ENCODE measurements at places on chromosomes 11 and 22.
A peak's percentile ranks its signal among the peaks of the same experiment; 100 is the strongest.

- no peak for DNase-seq
Measured at GRCh38 chr11:94402355-94402754, 1.1 kb upstream of the GPR83 start.

DNA sequence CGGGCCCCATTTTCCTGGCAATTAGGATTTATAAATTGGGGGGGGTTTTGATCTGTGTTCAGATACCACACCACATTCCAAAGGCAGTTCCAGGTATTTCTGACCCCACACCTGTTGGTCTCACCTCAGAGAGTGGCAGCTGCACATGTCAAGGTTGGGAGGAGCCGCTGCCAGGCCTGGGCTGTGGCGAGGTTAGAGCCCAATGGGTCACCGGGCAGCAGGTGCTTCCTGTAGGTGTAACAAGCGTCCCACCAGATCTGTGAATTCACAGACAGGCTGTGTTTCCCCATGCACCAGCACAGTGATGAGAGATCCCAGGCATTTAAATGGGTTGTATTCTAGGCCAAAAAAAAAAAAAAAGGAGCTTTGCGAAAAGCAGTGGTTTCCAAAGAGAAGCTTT, 58.6 kb downstream of the CABIN1 start:
- no peak for DNase-seq

GRCh38 chr11:110907629-110908028, 195.4 kb upstream of the ARHGAP20 start:
- DNase-seq, result no peak

GRCh38 chr11:16605389-16605893, 133.0 kb upstream of the C11orf58 start:
- DNase-seq, result peak; percentile 56

DNA sequence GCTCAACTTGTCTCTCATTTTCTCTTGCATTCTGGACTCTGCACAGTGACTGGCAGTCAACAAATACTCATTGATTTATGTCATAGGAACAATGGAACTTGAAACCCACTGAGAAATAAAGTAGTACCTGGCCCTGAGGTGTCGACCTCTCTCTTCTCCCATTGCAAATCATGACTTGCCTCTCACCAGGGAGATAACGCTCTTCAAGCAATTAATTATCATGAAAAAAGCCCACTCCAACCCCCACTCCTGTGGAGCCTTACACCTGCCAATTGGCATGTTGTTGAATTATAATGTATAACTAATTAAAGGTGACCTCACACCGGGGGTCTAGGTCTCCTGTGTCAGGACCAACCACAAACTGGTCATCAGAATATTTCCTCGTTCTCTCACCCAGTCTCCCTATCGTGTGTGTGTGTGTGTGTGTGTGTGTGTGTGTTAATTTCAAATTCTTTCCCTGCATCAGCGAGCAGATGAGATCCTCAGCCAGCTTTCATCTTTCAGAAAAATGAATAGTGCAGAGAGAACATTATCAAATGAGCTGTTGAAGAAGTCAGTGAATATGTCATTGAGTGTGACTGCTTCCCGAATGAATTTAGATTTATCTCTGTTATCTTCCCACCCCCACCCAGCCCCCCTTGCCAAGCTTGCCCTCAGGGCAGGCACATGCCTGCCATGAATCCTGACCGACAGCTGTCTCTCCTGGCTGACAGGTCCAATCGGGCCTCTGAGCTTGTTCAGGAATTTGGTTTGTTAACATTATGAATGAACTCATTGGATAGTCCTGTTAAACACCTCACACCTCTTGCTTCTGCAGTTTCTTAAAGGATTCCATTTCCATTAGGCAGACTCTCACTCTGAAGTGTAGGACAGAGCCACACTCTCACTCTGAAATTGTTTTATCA, 357.4 kb downstream of the INSC start:
- no peak for DNase-seq

GRCh38 chr11:10017911-10018310, 276.1 kb downstream of the SBF2 start:
- no peak for DNase-seq

GRCh38 chr11:5665746-5666401, 19.0 kb downstream of the TRIM5 start:
- DNase-seq, result no peak

- DNase-seq, result no peak
Measured at GRCh38 chr22:36636916-36637315, 66.6 kb downstream of the CACNG2 start.

GRCh38 chr11:108069947-108070346, 51.4 kb upstream of the ACAT1 start:
- no peak for DNase-seq

DNA sequence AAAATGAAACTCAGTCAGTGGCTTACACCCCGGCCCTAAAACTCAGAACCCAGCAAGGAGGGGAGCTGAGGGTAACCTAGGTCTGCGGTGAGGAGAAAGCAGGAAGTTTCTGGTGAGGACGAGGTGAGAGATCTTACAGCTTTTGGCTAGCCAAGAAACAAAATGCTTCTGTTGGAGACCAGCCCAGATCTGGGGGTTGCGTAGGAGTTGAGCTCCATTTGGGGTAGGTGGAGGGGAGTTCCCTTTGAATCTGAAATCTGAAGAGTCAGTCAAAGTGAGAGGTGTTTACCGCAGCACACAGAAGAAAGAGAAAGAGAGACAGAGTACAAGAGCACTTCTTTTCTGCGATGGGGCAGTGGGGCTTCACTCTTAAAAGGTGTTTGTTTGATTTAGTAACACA, 29.6 kb downstream of the EHF start:
- no peak for DNase-seq

- no peak for DNase-seq
Measured at GRCh38 chr11:68012843-68013610, 2.9 kb downstream of the ALDH3B1 start.

DNA sequence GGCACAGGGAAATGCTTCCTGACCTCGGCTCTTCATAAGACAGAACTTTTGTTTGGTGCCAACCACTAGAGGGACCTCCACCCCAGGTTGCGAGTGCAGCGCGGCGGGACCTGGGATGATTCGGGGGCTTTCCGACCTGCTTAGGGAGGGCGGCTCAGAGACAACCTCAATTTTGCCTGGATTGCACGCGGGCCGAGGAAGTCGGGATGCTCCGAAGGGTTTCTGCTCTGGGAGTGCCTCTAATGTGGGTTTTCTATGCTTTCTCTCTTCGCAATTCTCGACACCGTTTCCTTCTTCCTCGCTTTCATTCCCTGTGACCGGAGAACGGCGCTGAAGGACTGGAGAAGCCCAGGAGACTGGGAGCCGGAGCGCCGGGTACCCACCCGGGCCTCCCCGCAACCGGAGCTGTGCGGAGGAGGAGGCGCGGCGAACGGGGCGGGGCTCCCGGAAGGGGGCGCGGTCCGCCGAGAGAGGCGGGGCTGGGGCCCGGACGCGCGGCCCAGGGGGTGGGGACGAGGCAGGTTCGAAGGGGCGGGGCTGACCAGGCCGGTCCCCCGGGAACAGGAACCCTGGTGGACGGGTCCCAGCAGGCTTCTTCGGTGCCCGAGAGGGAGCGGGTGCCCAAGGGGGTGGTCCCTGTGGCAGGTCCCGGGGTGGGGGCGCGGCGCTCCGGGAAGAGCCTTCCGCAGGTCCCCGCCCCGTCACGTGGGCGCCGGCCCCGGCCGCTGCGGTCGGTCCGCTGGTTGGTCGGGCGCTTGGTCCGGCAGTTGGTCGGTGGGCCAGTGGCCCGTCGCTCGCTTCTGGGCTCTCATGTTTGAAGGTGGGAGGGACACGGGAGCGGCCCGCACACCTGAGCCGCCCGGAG, at the start of gene PPFIBP2:
Gene PPFIBP2 (plus strand): TSS at position 766 of the 865 bp plus-strand sequence. CDS start 35,477 bp downstream, outside the sequence.
- peak; percentile 93 for DNase-seq
